ENCODE measurements at places on chromosomes 7 and 10.
A peak's percentile ranks its signal among the peaks of the same experiment; 100 is the strongest.

- DNase-seq, result peak; percentile 43
Measured at GRCh38 chr10:97685395-97685958, 1.6 kb downstream of the AVPI1 start.

DNA sequence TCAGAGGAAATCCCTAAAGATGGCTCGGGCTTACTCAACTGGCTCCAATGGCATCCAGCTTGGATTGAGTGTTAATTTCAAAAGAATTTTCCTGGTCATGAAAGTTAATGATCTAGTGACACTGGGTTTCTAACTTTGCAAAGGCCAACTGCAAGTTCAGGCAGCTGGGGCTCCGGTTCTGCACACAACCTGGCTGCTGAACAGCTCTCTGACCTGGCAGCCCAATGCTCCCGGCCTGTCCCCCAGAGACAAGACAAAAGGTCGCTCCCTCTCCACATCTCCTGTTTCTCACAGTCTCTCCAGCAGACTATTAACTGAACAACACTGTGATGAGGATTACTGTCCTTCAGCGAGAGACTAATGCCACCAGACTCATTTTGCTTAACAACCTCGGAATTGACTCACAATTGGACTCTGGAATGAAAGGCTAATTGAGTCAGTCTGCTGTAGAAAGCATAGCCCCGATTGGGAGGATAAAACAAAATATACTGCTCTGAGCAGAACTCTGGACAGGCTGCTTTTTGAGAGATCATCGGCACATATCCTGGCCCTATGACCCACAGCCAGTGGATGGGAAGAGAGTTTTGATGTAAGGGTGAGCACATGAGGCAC lies 174.5 kb downstream of the GFRA1 start:
- peak; percentile 24 for DNase-seq

DNA sequence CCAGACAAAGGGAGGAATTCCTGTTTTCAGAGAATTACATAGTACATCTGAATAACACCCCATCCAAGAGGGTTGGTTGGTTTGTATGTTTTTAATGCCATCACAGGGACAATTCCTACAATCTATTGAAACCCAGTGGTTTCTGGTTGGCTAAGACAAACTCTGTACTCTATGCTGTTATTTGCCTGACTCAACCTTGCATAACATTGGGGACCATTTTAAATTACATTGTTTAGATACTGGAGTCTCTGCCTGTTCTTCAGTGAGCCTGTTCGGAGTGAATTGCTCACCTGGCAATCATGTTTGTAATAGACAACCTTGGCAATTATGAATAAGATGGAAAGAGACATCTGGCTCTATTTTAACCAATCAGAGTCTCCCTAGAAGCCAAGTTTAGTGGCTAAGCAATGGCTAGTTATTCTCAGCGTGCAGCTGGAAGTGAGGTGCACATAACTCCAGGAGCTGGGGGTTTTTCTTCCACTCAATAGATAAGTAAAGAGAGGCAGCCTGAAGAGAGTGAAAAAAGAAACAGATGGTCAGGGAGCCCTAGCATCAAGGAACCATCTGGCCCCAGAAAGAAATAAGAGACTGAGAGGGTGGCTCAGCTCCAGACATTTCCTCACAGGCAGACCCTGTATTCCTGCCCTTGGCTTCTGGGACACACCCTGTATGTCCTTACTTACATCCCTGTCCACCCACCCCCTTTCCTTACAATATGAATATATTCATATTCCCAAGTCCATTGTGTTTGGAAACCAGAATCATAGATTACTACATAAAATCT lies 21.2 kb upstream of the SLC35G1 start:
- DNase-seq, result no peak

DNA sequence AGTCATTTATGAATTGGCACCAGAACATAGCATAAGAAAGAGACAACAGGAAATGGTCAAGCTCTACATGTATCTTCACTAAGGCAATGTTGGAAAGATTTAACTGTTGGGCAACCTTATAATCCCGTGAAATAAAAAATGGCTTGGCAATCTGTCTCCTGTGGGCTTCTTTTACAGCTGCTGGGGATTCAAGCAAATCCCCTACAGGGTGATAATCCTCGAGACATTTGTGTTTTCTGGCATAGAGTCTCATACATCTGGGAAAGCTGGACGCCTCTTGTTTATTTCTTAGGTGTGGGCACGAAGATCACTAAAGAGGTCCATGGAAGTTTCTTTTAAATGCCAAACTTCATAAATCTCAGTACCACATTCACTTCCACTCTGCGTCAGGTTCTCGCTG lies 82.2 kb upstream of the GPR141 start:
- DNase-seq, result no peak

- no peak for DNase-seq
Measured at GRCh38 chr7:12674861-12675260, 12.6 kb upstream of the ARL4A start.

- DNase-seq, result peak; percentile 96
Measured at GRCh38 chr7:128755819-128756476, 16.8 kb downstream of the CALU start.

DNA sequence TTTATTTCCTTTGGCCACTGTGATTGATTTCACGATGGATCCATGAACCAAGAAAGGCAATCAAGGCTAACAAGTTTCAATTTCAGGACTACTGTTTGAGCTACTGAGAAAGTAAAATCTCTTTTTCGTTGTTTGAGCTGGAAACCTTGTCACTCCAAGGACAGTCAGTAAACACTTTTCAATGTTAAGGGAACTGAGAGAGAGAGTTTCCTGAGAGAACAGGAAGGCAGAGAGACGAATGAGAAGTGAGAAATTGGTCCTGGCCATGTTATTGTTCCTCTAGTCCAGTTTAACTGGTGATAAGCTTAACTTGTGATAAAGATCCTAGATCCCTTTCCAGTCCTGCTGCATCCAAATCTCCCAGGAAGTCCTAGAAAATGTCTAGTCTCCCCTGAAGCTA lies 909 bp upstream of the AKR1D1 start:
- DNase-seq, result no peak

GRCh38 chr7:101294039-101294831 lies 27.4 kb downstream of the IFT22 start:
- DNase-seq, result no peak

GRCh38 chr10:114395366-114396022 lies 8.8 kb downstream of the AFAP1L2 start:
- no peak for DNase-seq

DNA sequence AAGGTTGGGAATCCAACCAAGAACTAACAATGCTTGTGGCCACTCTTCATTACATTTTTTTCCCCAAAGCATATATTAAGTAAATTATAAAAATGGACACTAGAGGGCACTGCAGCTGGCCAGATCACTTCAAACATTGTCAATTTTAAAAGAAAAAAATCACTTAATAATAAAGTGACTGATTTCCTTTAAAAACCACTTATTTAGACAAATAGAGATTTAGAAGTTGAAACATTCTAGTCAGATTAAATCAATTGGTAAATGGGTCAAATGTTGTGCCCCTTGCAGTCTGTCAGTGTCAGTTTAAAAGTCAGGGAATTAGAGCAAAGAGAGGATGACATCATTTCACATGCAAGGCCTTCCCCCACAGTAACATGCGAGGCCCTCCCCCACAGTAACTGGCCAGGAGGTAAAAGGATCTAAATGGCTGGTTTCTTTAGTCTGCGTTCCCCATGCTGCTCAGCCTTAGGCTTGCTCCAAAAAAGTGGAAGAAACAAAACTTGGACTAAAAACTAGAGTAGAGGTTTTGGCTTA lies 177.9 kb downstream of the SKAP2 start:
- peak; percentile 47 for DNase-seq

DNA sequence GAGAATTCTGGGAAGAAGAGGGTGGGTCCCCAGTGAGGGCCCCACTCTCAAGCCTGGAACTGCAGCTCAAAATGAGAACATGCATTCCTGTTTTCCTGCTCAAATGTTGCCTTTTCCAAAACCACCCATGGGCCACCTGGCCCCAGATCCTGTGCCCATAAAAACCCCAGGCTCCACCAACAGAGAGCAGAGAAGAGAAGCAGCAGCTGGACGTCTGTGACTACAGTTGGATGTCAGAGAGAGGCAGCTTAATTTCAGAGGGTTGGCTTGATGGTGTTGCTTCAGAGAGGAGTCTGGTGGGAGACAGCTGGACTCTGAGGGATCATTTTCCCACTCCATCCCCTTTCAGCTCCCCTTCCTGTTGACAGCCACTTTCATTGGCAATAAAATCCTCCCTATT lies 256.4 kb downstream of the FZD1 start:
- DNase-seq, result no peak

DNA sequence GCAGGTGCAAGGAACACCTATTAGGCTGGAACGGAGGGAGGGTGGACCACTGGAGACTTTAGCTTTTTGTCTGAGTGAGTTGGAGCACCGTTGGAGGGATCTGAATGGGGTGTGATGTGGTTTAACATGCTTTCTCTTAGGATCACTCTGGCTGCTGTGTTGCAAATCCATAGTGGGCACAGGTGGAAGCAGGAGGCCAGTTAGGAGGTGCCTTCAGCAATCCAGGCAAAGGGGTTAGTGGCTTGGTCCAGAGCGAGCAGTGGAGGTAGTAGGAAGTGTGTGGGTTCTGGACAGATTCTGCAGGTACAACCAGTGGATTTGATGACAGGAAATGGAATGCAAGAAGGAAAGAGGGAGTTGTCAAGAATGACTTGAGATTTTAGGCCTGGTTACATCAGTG lies 95.0 kb downstream of the MMRN2 start:
- no peak for DNase-seq

GRCh38 chr10:124624895-124625294 lies 119.3 kb downstream of the FAM53B start:
- DNase-seq, result no peak

DNA sequence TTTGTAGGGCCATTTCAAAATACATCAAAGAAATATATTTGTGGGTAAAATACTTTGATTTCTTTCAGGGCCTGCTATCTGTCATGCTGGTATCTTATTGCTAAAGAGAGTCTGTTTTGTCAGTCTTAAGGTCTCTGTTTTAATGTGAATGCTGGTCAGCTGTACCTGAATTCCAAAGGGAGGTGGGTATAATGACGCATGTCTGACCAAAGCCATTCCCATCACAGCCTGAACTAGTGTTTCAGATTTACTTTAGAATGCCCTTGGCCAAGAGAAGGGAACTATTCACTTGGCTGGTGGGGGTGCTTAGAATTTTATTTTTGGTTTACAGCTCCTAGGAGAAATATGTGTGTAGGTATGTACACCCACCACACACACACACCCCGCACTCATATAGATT lies 30.6 kb upstream of the MYL10 start:
- DNase-seq, result no peak

GRCh38 chr10:6363511-6363910 lies 160.8 kb downstream of the PFKFB3 start:
- DNase-seq, result no peak

All from fibroblast of skin of scalp (primary cell).